ENCODE measurements at places on chromosomes 5 and 9.
A peak's percentile ranks its signal among the peaks of the same experiment; 100 is the strongest.

- no peak for DNase-seq
Observed at GRCh38 chr9:694092-694402, 147.4 kb upstream of the DMRT1 start.

- no peak for DNase-seq
Observed at GRCh38 chr9:103319979-103320378, 324.8 kb downstream of the CYLC2 start.

GRCh38 chr5:178423431-178423830 lies 166.8 kb downstream of the COL23A1 start:
- peak; percentile 3 for DNase-seq

GRCh38 chr9:122036408-122036807 lies 56.7 kb downstream of the TTLL11 start:
- no peak for DNase-seq

All from stimulated activated CD8-positive, alpha-beta memory T cell treated with anti-CD3 and anti-CD28 coated beads, Interleukin-4, amount 100 ng/mL, for 48 hours (primary cell).